ENCODE measurements at places on chromosomes 7 and 10.

- peak; percentile 22 for DNase-seq
Observed at GRCh38 chr7:31027161-31027965, 24.7 kb upstream of the ADCYAP1R1 start.

DNA sequence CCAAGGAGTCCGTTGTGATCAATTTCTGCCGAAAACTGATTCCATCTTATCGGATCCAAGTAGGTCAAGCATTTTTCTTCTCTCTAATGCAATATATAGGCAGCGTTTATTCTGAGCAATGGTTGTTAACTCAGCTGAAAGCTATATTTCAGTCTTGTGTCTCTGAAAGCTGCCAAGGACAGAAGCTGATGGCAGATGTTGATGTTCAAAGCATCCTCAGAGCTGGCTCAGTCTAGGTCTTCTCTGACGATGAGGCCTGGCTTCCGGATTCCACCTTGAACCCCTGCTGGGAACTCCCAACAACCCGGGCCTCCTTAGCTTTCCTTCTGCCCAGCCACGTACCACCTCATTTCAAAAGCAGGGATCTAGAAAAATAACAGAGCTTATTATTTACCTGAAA is 863.6 kb downstream of the NRG3 start:
- DNase-seq, result no peak

DNA sequence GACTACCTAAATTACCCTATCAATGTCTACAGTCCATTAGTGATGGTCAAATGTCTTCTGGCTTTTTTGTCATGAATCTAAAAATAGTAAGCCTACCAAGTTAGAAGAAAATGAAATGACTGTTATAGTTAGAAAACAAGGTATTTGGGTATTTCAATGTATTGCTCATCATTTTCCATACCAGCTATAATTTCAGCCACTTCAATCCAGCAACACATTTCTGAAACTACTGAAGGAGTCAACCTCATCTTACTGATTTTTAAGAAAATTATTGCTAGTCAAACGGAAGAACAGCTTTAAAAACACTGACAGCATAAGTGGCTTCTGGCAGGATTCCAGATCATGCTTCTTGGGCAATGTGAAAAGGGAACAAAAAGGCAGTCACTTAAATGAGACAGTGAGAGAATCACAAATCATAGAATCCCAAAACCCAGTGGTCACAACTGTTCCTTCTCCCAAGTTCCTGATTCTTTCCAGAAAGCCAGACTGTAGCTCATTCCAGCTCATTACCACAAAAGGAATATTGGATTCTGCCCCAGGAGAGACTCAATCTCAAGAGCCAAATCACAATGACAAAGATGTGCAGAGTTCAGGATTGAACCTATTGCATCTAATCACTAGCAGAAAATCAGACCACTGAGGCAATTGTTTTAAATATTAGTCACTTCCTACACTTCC is 61.2 kb upstream of the LRRN3 start:
- peak; percentile 55 for DNase-seq

GRCh38 chr7:107130487-107131220 is 38.1 kb upstream of the HBP1 start:
- no peak for DNase-seq

DNA sequence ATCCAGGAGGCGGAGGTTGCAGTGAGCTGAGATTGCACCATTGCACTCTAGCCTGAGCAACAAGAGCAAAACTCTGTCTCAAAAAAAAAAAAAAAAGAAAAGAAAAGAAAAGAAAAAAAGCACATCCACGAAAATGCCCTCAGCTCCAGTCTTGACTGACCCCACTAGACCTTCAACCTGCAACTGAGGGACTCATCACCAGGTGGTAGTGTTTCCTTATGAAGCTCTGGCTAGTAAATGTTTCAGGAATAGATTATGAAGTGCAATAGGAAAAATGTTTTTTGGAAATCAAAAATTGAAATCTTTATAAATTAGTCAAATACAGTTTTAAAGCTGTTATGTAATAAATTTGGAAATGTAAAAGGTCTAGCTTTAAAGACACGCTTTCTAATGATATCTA is 22.4 kb downstream of the TLL2 start:
- no peak for DNase-seq

- DNase-seq, result no peak
Observed at GRCh38 chr10:69469976-69470375, 18.7 kb downstream of the TSPAN15 start.

GRCh38 chr7:90453259-90453891 is 16.1 kb upstream of the PTTG1IP2 start:
- no peak for DNase-seq

GRCh38 chr7:2621948-2622640 is 9.7 kb upstream of the TTYH3 start:
- DNase-seq, result no peak

DNA sequence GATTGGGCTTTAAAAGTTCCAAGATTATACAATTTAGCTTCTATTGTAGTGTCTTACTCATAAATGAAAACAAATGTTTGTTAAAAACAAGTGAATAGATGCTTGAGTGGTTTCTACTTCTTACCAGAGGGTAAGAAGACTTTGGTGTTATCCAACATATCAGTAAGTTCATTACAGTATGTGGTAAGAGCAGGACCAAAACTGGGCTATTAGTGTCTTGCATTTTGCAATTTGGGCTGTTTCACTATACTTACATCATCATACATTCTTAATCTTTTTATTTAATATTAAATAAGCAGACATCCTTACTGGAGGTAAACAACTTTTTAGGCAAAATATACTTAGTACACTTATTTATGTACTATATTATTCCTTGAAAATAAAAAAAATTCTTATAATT is 248.4 kb upstream of the HGF start:
- DNase-seq, result peak; percentile 55

GRCh38 chr10:497898-498451 is 191.5 kb downstream of the DIP2C start:
- DNase-seq, result no peak

DNA sequence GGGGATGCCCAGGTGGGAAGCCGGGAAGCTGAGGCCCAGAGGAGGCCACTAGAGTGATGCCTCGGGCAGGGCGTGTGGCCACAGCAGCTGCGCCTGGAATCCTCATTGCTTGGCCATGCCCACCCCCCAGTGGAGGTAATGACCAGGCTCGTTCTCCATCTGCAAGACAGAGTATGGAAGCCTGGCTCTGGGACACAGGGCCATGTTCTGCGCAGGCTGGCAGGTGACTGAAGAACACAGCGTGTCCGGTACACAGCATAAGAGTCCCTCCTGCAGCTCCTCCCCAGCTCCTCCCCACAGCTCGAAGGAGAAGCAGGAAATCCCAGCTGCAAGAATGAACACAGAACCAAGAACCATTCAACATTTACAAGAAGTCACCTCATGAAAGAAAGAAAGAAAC is 64.8 kb downstream of the SMURF1 start:
- DNase-seq, result no peak

DNA sequence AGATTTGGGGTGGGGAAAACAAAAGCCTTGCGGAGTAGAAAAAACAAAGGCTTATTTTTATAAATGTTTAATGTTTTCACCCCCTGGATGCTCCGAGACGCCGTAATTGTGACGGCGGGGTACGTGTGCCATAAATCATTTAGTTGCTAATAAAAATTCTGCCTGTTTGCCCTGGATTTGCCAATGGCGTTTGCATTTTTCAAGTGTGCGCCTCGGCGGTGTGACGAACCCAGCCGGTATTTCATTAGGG is 2.5 kb upstream of the TNRC18 start:
- DNase-seq, result peak; percentile 91

DNA sequence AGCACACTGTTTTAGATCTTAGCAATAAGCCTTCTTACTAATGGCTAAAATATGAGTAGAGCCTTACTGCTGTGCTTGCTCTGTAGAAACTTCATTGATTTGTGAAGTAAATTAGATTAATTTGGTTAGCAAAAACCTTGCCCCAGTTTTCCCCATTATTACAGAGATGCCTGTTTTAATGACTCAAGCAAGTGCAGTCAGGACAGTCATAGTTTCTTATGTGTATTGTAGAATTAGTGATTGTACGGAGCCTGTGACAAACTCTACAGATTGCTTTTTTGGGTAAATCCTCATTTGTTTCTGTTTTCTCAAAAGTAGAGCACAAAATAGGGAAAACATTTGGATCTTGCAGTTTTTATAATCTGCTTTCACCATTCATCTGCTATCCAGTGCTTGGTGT is 7.0 kb downstream of the TAX1BP1 start:
- DNase-seq, result peak; percentile 58

DNA sequence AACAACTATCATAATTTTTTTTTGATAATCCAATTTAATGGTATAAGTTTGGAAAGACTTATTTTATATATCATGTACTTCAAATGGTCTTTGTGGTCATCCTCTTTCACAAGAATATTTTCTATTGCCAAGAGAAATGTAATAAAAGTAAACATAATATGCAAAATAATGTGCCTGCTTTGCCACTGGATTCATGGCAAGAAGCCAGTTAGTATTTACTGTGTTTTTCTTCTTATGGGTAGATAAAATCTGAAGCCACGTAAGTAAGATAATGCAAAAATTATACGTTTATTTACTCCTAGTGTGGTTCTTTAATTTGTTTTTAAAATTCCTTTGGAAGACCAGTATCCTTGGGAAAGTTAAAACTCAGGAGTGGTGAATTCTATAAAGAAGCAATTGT is 258.5 kb downstream of the ARL4A start:
- no peak for DNase-seq

- DNase-seq, result no peak
Observed at GRCh38 chr10:104784452-104784851, 143.4 kb downstream of the SORCS3 start.

- no peak for DNase-seq
Observed at GRCh38 chr10:128708182-128708581, 582.0 kb upstream of the MKI67 start.

- DNase-seq, result no peak
Observed at GRCh38 chr10:45201271-45201670, 114.1 kb downstream of the OR13A1 start.

GRCh38 chr10:70175516-70175915 is 5.2 kb upstream of the SAR1A start:
- DNase-seq, result no peak

DNA sequence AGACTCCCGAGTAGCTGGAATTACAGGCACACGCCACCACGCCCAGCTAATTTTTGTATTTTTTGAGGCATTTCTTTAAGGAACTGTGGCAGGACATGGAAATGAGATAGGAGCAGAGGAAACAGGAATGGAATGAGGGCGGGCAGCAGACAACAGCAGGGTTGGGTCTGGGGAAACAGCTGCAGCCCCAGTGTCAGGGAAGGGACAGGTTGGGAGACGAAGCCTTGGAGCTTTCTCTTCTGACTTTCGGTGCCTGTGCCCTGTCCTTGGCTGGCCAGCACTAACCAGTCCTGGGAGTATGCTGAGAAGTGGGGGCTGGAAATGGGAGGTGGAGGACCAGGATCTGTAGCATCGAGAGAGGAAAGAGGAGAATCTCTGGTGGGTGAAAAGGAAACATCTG is 47.4 kb downstream of the ATOH7 start:
- DNase-seq, result no peak

- DNase-seq, result peak; percentile 53
Observed at GRCh38 chr7:123649964-123650363, 5.7 kb upstream of the LMOD2 start.

- peak; percentile 66 for DNase-seq
Observed at GRCh38 chr7:29342761-29343160, 148.2 kb downstream of the CHN2 start.

GRCh38 chr10:58773341-58773740 is 260.7 kb downstream of the BICC1 start:
- DNase-seq, result no peak

DNA sequence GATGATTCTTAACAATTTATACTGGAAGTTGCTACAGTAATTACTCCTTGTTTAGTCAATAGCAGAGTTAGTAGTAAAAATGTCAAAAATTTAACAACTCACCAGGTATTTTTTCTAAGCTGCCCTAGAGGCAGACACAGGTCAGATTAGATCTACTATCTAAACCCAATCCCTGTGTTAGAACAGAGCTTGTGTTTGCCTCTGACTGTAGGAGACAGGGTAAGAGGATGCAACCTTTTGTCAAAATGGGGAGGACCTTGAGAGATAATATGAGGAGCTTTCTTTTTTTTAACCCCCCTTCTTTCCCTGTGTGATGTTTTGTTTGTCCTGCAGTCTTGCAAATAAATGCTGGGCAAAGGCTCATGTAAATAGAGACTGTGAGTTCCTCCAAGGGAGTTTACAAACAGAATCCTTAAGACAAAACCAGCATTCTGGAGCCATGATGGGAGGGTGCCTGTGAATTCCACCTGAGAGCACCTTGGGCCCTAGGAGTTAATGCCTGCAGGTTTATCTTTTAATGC is 353.1 kb downstream of the GATA3 start:
- no peak for DNase-seq

DNA sequence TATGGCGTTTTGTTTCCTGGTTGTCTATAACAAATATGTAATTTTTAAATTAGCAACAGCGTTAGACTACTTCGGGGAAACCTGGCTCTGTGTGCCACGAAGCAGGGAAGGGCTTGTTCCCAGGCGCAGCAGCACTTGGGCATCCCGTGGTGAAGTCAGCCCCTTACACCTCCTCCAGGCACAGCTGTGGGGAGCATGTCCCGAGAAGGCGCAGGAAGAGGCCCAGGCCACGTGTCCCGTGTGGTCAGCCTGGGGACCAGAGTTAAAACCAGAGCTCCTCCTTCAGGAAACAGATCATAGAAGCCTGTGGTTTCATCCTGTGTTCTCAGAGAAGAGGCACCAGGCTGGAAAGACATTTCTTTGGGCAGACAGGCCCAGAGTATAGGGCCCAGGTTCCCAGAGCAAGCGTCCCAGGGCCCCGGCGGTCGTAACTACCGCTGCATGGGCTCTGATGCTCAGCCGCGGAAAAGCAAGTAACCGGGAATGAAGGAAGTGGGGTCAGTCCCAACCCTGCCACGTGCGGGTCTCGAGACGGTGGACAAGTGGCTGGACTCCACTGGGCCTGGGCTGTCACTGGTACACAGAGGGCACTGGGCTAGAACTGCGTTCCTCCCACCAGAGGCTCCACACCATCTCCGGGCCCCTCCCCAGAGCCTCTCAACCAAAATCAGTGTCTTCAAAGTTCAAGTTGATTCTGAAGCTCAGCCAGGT is 7.1 kb downstream of the NUDT1 start:
- DNase-seq, result peak; percentile 98

GRCh38 chr10:126376956-126377355 is 11.3 kb downstream of the ADAM12 start:
- peak; percentile 65 for DNase-seq

GRCh38 chr10:45144326-45145070 is 143.8 kb downstream of the ZNF22 start:
- DNase-seq, result no peak

DNA sequence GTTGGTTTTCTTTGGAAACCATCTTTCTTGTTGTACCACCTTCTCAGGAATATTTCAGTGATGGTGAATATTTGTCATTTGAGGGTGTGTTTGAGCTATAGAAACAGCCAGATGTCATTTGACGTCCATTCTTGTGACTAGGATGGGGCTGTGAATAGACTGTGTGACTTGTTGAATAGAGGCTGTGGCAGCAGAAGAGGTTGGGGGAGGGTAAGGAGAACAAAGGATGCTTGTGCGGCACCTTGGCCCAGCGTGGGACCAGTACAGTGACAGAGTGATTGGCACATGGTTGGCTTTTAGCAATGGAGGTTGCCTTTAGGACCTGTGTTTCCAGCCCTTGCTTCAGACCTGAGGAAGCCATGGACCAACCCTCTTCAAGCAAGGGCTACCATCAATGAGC is 11.3 kb downstream of the DMBT1 start:
- no peak for DNase-seq

GRCh38 chr10:70162151-70162891 is 8.0 kb downstream of the SAR1A start:
- DNase-seq, result peak; percentile 24

- peak; percentile 73 for DNase-seq
Observed at GRCh38 chr7:30465046-30465810, 13.4 kb downstream of the NOD1 start.

Measured in GM23248 (cell line).